Suprapubic skin (tissue), 4 donors: ENCODE measurements at places on chromosomes 12 and 14.
A peak's percentile ranks its signal among the peaks of the same experiment; 100 is the strongest.

DNA sequence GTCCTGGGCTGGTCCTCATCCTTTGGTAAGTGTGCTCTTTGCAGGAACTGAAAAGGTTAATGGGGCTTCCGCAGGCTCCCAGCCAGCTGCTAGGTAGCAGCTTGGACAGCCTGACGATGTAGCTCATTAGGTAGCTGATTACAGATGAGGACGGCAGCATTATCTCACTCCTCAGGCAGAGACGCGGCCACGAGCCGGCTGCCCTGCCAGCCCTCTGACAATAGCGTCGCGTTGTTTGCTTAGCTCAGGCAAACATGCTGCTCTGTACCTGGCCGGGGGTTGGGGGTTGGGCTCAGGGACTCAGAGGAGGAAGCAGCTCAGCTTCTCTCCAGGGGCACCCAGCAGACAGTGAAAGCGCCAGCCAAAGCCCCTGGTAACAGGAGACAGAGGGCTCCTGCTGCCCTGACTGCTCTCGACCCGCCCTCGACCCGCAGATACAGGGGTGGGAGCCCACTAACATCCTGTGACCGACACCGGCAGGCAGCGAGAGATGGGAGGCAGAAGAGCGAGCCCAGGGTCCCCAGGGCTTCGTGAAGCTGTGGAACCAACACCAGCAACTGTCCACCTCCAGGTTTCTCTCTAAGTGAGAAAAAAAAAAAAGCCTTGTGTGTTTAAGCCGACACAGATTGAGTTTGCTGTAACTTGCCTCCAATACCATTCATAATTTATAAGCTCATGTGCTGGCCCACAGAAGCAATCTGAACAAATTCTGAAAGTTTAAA is 53.4 kb upstream of the DLK1 start:
- DNase-seq, result no peak

- no peak for DNase-seq
Measured at GRCh38 chr12:60494244-60494643, 898.4 kb downstream of the SLC16A7 start.

DNA sequence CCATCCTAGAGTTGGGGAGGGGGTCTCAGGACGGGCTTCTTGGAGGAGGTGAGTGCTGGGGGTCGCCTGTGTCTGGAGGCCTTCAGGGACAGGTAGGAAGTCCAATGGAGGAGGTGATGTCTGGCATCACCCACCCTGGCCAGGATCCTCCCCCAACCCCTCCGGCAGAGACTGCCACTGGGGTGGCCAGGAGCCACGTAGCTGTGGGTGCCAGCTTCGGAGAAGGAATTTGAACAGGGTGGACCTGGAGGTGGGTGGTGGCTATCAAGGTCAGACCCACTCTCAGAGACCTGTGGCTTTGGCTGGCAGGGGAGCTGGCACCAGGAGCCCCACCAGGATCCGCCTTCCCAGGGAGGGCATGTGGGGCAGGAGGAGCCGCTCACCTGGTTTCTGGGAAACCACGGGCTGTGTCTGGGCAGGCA is 9.1 kb downstream of the CEP170B start:
- no peak for DNase-seq

DNA sequence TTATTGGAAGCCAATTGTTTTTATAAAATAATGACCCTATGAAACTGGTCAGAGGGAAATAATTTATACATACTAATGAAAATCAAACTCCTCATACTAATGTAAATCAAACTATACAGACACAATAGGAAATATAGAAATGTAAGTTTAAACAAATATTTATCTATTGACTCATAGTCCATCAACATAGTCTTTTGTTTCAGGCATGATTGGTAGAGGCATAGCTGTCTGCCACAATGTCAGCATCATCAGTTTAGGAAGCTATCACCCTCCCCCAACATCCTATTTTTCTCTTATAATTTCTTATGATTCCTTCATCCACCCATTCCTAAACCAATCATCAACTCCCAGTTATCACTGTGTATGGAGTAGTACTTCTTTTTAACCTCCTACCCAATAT is 117.7 kb downstream of the SLC38A6 start:
- DNase-seq, result no peak

DNA sequence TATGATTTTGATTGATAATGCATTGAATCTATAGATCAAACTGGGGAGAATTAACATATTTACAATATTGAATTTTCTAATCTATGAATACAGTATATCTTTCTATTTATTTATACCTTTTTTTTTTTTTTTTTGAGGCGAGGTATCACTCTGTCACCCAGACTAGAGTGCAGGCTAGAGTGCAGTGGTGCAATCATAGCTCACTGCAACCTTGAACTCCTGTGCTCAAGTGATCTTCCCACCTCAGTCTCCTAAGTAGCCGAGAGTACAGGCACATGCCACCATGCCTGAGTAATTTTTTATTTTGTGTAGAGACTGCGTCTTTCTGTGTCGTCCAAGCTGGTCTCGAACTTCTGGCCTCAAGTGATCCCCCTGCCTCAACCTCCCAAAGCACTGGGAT is 20.4 kb downstream of the LTBR start:
- no peak for DNase-seq

GRCh38 chr14:37172024-37172869 is at the start of gene SLC25A21:
TSS of gene SLC25A21 (minus strand) at chr14:37172606.
- DNase-seq, result peak; percentile 66

- DNase-seq, result no peak
Measured at GRCh38 chr12:92020983-92021665, 124.5 kb downstream of the BTG1 start.

DNA sequence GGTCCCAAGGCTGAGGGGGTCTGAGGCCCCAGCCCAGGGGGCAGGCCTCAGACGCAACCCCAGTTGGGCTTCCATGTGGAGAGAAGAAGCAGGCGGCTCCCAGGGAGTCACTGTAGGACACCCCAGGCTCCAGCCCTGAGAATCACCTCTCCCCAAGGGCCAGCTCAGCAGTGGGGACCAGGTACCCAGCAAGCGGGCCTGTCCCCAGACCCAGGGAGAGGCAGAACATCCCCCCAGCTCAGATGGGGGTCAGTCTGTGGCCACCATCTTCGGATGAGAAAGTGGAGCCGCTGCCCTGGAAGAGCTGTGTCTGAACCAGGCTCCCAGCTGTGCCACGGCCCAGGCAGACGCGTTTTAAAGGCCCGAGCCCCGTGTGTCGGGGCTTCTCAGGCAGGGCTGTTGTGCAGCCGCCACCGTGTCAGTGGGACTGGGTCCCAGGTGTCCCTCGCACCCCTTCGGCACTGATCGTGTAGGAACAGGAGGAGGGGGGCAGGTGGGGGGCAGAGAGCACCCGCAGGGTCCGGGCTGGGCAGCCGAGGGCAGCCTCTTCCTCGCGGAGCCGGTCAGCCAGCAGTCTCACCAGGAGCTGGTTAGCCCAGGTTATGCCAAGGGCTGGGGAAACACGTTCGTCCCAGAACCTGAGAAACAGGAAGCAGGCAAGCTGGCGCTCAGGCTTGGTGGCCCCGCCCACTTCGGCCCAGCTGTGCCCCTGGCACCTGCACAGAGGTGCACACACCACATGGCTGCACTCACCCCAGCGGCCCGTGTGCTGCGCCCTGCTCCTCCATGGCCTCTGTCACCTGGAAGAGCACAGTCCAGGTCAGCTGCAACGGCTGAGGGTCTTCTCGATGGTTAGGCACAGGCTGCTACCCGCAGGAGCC is 16.6 kb downstream of the XRCC3 start:
- no peak for DNase-seq

- no peak for DNase-seq
Measured at GRCh38 chr12:105391231-105391630, 60.7 kb downstream of the C12orf75 start.

DNA sequence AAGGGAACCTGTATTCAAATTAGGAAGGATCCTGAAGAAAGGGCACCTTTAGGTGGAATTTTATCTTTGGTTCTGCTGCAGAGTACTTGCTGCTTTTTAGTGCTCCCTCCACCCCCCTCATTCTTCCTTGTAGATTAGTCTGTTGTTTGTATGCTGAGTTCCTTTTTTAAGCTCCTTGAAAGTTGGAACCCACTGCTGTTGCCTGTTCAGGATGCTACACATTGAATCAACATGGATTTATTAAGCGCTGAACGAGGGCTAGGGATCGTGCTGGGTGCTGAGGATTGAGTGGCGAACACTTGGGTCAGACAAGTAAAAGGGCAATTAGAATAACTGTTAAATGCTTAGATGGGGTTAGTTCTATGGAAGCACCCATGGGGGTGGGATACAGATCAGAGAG is 884 bp upstream of the AMN1 start:
- no peak for DNase-seq

DNA sequence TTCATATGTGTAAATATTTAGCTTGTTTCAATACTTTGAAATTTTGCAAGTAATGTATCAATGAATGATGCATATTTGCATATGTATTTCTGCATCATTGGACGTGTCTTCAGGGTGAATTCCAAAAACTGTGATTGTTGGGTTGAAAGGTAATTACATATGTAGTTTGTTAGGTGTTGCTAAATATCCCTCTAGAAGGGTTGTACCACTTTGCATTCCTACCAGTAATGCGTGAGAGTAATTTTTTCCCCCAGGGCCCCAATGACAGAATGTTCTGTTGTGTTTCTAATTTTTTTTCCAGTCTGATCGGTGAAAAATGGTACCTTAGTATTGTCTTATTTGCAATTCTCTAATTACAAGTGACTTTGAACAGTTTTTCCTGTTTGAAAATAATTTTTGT is 408.9 kb downstream of the NAV3 start:
- no peak for DNase-seq

GRCh38 chr12:116090516-116090915 is 187.0 kb downstream of the MED13L start:
- no peak for DNase-seq

- no peak for DNase-seq
Measured at GRCh38 chr14:51602310-51602709, 49.4 kb upstream of the FRMD6 start.

- no peak for DNase-seq
Measured at GRCh38 chr12:51036279-51036678, 10.1 kb upstream of the SLC11A2 start.

GRCh38 chr12:76318773-76319594 is 29.2 kb downstream of the BBS10 start:
- DNase-seq, result no peak

- DNase-seq, result no peak
Measured at GRCh38 chr12:75345531-75345930, 11.1 kb downstream of the GLIPR1L1 start.

DNA sequence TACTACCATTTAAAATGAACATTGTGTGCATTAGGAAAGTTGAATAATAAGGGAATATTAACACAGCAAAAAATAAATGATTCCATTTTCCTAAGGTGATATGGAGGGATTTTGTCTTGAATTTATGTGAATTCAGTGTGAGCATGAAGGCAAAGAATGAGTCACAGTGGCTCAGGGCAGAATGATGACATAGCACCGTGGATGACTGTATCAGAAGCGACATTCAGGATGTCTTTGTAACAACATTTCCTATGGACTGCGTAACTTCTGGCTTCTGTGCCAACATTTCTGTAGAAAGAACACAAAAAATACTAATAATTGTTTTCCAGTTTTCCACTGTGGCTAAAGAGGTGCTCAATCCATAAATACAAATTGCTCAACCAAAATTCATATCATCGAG is 54.6 kb downstream of the TTC8 start:
- DNase-seq, result no peak

GRCh38 chr12:32595251-32595650 is 83.8 kb upstream of the DNM1L start:
- no peak for DNase-seq

DNA sequence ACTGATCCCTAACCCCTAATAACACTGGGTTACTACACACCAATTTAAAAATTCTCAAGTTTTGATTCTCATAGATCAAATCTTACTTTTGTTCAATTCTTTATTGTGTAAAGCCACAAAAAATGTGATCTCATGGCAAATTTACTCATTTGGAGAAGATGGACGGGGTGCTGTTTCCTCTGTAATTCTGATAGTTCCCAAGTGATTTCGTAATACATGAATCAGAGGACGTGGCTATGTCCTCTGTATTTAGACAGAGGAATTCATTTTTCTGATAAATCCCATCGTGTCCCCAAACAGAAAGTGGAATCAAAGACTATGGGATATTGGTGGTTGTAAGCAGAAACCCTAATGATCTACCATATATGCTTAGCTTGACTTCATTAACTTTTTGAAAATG is 76.6 kb upstream of the GNG2 start:
- DNase-seq, result no peak

DNA sequence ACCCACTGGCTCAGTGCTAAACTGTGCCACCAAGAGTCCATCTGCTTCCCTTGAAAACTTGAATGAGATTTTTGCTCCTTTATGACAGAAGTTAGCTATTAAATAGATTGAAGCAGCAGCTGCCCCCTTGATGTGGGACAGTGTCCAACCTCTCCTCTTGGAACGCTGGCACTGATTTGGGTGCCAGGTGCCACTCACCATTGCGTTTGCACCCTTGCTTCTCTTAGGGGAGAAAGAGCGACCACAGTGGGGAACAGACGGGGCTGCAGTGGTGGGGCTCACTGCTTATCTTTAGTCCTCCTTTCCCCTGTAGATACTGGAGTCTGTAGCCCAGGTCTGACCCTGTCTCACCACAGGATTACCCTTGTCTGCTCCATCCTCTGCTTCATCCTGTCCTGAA is 9.4 kb downstream of the EP400 start:
- no peak for DNase-seq

- DNase-seq, result no peak
Measured at GRCh38 chr14:102994689-102995088, 62.7 kb downstream of the CDC42BPB start.

GRCh38 chr12:44674875-44675274 is 201.2 kb downstream of the NELL2 start:
- DNase-seq, result no peak

GRCh38 chr14:68633131-68633991 is 159.5 kb downstream of the ZFP36L1 start:
- peak; percentile 63 for DNase-seq

DNA sequence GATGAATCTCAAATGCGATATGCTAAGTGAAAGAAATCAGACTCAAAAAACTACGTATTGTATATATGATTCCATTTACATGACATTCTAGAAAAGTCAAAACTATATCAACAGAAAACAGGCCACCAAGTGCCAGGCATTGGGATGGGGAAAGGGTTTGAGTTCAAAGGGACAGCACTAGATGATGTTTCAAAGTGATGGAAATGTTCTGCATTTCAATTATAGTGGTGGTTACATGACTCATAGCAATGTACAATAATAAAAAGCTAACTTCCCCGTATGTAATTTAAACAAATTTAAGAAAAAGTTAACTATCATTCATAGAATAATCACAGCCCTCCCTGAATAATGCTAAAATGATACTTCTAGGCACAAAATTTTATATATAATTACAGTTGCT is 13.5 kb downstream of the HECTD1 start:
- no peak for DNase-seq

DNA sequence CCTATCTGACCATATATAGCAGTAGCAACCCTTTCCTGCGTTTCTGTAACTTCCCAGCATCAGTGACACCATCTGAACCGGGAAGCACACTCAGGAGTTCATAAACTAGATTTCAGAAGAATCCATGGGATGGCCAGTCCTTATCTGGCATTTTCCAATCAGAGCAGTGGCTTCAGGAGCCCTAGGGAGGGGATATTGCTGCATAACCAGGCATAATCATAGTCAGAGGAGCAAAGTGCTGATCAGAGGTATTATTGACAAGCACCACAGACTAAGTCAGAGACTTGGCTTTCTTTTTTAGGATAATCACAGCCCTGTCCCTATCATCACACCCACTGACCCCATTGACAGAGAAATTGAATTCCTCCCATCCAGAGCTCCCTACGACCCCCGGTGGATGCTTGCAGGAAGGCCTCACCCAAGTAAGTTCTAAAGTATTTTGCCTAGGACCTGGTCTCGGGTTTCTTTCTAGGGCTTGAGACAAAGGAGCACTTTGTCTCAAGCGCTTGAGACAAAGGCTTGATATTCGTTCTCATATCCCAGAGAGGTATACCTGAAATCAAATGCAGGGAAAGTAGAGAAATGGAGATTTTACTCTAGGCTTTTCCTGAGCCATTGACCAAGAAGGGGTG is 55.1 kb downstream of the FOXN4 start:
- no peak for DNase-seq
